ENCODE measurements at places on chromosomes 2 and 18.

DNA sequence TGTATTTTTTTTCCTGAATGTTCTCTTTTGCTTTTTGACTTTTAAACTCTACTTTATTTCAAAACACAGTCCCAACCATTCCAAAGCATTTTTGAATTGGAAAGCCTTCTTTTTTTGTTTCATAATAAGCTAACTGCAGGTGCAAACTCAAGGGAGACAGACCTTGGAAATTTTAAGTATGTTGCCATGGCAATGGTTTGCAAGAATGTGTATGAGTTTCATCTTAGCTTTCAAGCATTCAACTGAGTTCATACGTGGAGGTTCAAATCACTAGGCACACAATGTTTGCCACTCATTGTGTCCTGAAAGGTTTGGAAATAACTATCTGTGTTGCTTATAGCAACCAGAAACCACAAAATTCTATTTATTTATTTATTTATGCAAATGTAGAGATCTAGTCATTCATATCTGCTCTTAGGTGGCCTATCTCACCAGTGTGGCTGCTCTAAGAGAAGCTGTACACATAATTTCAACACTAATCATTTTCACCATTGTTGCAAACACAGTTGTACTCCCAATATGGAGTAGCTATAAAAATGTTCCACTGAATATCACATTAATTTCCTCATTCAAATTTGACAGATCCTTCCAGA lies 805.7 kb upstream of the FSHR start:
- DNase-seq: no peak

DNA sequence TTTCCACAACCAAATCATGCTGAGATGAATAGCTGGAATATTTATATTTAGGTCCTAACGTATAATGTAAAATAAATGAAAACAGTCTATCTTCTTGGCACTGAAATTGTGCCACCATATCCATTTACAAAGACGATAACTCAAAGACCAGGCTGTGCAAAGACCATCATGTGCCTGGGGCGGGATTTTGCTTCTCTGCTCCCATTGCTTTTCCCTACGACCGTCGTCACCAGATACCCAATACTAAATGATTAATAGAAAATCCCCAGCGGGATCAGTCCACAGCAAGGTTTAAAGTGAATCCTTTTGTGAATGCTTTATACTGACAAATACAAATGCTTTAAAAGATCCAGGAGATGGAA lies 194.3 kb upstream of the ARL4C start:
- DNase-seq: no peak

DNA sequence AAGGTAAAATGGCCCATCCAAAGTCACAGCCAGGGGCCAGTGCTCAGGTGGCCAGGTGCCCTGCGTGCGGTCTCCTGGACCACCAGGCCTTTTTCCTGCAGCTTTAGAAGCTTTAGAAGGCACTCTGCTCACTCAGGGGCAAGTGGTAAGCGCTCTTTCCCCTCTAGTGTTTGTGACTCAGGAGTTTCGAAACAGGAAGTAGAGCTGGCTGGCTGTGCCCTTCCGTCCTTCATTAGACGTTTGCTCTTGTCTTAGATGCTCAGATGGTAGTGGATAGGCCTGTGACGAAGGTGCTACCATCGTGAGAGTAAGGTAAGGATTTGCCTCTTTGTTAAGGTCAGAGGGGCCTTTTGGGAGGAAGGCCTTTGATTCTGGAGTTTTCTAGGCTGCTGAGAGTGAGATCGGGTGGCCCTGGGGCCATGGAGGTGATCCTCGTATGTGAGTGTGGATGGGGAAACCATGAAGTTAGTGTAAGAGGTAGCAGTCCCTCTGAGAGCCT lies at the start of gene CASP8:
Gene CASP8 (plus strand): TSS at position 235 of the 499 bp plus-strand sequence. CDS start 5,951 bp downstream, outside the sequence.
- DNase-seq: no peak

GRCh38 chr2:70608373-70608772 lies 54.7 kb upstream of the TGFA start:
- no peak for DNase-seq

DNA sequence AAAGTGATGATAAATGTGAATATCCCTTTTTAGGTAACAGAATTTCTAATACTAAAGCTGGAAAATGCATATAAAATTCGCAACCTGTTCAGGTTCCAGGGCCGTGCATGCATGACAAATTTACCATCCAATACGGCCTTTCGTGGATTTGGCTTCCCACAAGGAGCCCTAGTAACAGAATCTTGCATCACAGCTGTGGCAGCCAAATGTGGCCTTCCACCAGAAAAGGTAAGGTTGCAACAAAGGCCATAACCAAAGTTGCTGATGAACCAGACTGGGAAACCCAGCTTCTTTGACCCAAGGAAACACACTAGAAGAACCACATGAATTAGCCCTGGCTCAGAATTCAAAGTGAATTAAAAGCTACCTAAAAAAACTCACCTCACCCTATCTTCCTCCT lies 49.6 kb upstream of the BZW1 start:
- DNase-seq: no peak

DNA sequence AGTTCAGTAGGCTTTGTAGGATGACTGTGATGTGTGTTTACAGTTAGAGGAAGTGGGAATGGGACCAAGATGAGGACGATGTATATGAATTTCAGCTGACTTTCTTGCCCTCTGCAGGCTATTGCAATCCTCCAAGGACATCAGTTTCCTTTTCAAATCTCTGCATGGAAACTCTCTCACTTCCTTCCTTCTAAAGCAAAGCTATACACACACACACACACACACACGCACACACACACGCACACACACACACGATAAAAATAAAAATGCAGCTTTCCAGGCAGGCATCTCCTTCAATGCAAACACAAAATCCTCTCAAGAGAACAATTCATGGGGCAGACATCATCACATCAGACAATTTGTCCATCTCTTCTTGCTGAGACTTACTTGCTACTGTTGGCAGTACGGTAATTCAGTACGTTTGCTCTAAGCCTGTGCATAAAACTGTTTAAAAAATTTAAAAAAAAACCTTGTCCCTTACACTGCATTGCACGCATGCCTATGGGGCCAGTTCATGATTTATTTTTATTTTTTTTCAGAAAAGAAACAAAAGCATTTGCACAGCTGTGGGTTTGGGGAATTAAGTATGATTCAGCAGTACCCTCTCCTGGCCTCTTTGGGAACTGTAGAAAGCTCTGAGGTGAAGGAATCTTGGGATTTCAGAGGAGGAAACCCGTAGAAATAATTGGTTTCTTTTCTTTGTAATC lies 27.1 kb upstream of the ICOS start:
- DNase-seq: no peak

DNA sequence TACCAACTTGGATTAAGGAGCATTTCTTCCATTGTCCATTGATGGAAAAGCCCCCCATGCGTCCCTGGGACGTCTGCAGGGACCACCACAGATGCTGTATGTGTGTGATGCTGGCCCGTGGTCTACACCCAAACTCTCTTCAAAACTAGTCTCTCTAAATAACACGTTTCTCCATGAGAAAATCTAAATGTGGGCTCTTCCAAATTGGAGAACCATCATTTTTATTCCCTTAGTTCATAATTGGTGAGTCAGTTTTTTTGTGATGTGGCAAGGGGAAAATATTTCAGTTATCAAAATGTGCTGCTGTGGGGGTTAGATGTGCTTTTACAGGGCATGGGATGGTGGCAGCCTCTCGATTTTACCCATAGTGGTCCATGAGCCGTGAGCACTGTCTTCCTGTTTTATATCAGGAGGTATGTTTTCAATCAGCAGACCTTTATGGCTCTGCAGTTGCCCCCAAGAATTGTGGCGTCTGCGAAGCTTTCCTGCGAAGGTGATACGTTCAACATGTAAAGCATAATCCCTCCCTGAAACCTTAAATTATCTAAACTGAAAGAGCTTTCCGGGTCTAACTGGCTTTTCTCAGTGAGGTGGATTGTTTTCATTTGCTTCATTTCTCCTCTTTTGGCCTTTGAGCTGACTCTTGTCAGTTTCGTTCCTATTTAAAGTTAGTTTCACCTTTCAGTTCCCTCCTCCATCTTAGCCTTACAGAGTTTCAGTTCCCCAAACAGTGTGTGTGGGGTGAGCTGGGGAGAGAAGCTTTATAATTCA lies 78.4 kb downstream of the SETBP1 start:
- no peak for DNase-seq

DNA sequence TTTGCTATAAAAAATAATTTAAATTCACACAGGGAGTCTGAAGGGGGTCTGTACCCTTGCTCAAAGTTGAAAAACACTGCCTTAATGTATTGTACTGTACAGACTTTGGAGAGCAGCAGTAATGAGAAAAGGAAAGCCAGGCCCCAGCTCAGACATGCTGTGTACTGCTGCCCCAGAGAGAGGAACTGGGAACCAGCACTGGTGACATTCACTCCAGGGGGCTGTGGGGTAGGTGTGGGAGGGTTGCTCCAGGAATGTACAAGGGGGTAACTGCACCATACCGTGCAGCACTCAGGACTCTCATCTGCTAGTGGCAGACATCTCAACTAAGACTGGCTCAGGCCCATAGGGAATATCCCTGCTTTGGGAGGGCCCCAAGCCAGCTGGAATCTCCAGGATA lies 146.0 kb upstream of the RMP24 start:
- no peak for DNase-seq

- no peak for DNase-seq
These were observed 95.8 kb upstream of the SPRED2 start for GRCh38 chr2:65528241-65528574.

DNA sequence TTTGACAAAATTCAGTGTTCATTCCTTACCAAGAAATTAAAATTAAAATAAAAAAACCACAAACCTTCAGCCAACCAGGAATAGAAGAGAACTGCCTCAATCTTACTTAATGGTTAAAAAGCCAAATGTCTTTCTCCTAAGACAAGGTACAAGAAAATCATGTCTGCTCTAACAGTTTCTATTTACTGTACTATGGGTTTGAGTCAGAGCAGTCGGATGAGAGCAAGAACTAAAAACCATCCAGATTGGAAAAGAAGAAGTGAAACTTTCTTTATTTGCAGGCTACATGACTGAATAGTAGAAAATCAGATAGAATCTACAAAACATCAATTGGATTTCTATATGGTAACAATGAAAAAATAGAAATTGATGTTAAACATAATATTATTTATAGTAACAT lies 555.5 kb upstream of the TNP1 start:
- no peak for DNase-seq

DNA sequence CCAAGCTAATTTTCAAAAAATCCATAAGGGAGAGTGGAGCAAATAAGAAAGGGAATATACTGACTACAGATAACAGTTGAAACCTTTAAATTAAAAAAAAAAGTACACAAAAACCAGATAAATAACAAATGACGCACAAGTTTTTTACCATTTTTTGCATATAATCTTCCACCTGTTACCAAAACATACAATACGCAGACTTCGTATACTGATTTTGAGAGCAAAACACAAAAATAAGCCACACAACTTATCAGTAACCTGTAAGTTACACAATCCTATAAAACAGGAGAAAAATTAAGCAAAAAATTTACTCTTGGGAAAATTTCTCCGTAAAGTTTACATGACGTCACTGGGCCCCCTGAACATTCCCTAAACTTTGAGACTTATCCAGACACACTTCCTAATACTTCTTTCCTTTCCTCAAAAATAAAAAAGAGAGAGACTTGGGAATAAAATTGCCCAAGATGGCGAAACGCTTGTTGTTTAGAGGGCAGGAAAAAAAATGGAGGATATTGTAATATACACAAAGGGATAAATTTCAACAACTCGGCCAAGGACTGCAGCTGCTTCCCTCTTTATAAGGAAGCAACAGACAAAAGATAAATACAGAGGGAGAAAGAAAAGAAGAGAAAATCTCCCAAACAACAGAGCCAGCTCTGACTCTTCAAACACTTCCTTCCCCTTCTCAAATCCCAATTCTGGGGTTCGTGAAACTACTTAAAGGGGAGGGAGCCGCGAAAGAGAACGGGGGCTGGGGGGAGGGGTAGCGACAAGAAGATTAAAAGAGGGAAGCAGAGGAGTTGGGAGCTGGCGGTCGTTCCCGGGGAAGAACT lies 1.6 kb downstream of the BAZ2B start:
- peak; percentile 51 for DNase-seq
